ENCODE measurements at places on chromosomes 3 and 15.

DNA sequence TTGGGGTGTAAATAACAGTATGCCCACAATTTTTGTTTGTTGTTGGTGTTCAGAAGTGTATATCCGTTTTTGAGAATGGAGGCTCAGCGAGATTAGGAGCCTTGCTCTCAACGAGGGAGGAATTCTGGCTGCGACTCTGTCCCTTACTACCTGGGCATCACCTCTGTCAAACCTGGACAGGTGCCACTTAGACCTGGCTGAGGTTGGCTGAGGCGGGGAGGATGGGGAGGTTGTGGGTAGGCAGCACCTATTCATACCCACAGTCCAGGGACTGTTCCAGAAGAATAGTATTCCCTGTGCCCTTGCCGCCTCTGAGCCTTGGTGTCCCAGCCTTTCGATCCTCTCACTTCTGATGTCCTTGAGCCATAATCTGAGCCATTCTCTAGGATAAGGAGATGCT lies 99.9 kb downstream of the LINGO1 start:
- no peak for DNase-seq

DNA sequence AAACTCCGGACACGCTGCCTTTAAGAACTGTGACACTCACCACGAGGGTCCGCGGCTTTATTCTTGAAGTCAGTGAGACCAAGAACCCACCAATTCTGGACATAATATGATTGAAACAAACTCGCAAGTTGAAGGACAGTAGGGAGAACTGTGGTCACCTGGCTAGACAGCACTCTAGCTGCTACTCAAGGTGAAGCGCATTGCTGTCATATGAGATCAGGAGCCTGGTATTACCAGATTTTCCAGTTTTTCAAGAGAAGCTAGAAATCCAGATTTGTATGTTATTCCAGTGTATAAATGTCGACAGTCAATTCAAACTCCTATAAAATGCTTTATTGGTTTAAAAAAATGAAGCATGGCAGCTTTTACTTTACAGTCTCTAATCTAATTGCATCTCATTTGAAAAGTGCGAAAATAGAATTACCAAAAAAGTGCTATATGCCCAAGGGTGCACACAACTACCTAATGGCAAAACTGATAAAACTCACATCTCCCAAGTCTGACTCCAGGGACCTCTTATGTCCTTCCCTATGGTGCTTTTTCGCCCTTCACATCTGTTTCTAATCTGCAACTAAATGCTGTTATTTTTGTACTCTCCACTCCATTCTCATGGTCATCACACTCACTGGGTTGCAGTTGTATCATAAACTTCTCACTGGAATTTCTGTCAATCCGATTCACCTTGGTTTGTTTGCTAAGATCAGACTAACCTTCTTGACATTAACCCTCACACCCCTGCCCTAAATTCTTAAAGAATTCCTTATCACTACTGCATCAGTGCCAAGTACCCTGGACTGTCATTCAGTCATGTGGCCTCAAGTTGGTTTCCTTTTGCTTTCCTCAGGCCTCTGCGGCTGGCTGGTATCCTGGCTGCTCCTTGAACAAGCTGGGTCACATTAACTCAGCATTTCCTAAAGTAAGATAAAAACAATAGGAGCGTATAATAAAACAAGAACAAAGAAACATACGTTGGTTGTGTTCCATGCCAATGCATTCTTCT lies 31.5 kb upstream of the ARHGEF26 start:
- peak; percentile 37 for DNase-seq

GRCh38 chr15:65982627-65983322 lies 113.5 kb downstream of the RAB11A start:
- DNase-seq: no peak

DNA sequence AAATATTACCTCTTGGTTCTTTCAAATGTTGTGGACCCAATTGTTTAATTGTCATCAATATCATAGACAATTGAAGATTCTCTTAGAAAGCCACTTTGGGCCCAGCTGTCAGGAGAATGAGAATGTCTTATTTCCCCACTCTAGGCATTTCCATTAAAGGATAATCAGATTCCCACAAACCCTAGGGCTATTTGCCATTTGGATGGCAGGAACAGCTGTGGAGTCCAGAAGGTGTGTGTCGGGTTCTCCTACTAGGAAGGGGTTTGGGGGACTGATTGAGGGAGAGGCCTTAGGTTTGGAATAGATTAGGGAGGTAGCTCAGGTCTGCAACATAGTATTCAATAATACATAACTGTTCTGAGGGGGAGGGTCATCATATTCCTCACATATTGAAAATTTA lies 35.2 kb upstream of the PLSCR5 start:
- no peak for DNase-seq

DNA sequence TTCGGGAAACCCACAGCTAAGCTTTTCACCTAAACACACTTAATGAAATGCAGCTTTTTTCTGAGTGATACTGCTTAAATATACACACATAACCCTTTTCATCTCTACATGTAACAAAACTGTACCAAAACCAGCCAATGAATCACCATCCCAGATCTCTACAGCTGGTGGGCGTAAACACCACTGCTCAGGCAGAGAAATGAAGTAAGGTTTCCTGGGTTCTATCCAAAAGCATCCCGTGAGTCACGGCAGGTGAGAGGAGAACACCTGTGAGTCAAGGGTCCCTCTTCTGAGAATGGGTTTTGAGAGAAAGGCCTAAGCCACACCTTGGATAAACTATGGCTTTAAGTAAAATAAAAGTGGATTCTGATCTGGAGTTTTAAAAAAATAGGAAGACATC lies 2.6 kb downstream of the CLDN1 start:
- peak; percentile 94 for DNase-seq

- DNase-seq: no peak
These were observed 260.4 kb upstream of the GPR149 start for GRCh38 chr3:154690413-154690812.

GRCh38 chr3:53166781-53167291 lies 5.8 kb downstream of the PRKCD start:
- DNase-seq: no peak

DNA sequence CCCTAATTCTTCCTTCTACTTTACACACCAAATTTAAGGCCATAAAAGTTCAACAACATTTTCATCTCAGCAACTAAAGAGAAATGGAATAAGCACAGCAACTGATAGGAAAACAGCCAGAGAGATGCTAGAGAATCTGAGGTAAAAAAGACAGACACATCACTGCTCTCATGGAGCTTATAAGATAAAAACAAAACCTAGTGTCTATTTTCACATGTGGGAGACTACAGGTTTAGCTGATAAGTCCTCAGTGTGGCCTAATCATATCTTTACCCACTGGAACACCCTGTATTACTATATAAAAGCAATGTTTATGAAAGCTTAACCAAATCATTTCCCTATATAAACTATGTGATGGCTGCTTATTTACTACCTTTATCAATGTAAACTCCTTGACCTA lies 33.0 kb downstream of the KPNA4 start:
- no peak for DNase-seq

GRCh38 chr15:89095073-89095472 lies 6.8 kb downstream of the ABHD2 start:
- no peak for DNase-seq

DNA sequence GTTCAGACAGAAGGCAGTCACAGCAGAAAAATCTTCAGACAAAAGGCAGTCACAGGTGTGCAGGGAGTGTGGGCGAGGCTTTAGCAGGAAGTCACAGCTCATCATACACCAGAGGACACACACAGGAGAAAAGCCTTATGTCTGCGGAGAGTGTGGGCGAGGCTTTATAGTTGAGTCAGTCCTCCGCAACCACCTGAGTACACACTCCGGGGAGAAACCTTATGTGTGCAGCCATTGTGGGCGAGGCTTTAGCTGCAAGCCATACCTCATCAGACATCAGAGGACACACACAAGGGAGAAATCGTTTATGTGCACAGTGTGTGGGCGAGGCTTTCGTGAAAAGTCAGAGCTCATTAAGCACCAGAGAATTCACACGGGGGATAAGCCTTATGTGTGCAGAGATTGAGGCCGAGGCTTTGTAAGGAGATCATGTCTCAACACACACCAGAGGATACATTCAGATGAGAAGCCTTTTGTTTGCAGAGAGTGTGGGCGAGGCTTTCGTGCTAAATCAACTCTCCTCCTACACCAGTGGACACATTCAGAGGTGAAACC lies 27.6 kb downstream of the ZNF589 start:
- peak; percentile 99 for DNase-seq
